ENCODE measurements at places on chromosomes 3 and 15.

- DNase-seq: no peak
These were observed 81.5 kb downstream of the SLC25A26 start for GRCh38 chr3:66302288-66302687.

GRCh38 chr3:184679056-184679816, 32.6 kb downstream of the MAGEF1 start:
- DNase-seq: peak; percentile 43

DNA sequence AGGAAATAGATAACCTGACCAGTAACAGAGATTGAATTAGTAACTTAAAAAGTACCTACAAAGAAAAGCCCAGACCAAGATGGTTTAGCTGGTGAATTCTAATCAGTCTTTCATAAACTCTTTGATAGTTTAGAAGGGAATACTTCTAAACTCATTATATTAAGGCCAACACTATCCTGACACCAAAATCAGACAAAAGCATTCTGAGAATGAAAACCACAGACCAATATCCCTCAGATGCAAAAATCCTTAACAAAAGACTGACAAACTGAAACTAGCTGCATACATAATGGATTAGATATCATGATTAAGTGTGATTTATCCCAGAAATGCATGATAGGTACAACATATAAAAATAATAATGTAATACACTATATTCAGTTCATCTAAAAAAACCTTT, 115.6 kb downstream of the RFX7 start:
- no peak for DNase-seq

GRCh38 chr3:126982126-126982470, 817 bp upstream of the PLXNA1 start:
- DNase-seq: no peak

DNA sequence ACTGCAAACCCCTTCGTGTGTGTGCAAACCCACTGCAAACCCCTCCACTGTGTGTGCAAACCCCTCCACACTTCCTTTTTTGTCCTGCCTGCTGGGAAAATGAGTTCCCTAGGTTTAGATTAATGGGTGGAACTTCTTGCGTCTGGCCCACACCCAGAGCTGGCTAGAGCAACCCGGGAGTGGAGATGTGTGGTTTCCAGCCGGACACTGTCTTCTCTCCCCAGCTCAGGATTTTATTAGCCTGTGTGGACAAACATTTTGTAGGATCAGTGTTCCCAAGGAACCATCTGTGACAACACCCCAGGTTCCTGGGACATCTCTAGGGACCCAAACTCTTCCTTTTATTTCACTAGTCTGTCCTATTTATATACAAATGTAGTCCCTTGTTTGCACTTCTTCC, 9.6 kb upstream of the LRRK1 start:
- DNase-seq: no peak

GRCh38 chr3:197030379-197031314, 1.0 kb upstream of the MELTF start:
- DNase-seq: no peak

- peak; percentile 9 for DNase-seq
These were observed 115.9 kb upstream of the ST8SIA2 start for GRCh38 chr15:92277776-92278175.

DNA sequence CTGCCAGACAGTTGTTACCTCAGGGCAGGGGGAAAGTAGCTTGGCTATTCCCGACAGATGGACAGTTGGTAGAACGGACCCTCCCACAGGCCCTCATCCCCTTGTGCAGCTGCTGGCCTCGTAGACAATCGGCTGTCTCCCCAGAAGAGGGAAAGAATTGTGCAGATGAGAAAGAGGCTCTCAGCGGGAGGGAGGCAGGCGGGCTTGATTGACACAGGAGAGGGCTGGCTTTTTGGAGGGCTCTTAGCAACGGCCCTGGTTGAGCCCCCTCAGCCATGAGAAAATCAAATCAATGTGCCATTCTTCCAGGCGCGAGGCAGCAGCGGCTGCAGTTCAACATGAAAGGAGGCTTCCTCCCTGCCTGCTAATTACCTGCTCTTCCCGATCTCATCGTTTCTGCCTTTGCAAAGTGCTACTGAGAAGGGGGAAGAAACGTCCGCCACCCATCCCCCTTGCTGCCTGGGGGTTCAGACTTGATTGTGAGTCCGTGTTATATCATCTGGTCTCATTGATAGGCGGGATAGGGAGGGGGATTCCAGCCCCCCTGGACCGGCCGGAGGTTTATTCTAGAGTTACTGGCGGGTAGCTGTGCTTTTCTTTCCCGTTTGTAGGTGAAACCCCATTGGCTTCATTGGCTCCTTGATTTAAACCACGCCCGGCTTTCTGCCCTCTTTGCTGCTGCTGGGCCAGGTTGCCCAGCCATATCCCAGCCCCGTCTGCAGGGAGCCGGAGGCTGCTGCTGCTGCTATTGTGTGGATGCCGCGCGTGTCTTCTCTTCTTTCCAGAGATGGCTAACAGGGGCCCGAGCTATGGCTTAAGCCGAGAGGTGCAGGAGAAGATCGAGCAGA, at the start of gene TAGLN3:
Gene TAGLN3 (plus strand): TSS at position 287 of the 848 bp plus-strand sequence. CDS start 501 bp downstream, at position 788.
- no peak for DNase-seq
